ENCODE measurements at places on chromosomes 3 and 15. TPM values are rescaled to one million over a fixed set of nuclear protein-coding genes. Genes with fewer than 3 reads are reported as not detected.

DNA sequence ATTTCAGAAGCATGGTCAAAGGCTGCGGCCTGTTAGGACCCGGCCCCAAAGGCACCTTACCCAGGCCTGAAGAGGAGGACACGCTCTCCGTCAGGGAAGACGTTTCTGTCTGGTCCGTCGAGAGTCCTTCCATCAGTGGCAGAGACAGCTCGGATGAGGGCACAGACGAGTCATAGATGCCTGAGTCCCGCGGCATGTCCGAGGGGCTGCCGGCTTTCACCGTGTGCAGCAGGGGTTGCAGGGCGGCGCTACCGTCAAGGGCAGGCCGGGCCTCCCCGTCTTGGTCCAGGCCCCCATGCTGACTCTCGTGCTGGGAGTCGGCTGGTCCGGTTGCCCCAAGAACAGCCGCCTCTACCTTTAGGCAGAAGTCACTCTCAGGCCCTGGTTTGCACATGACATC, 37.1 kb downstream of the SPATA12 start:
- H3K27me3 ChIP-seq: no peaks in the 10 kb centered on the region
- no peaks in the 10 kb centered on the region for H3K36me3 ChIP-seq
- no peaks in the 10 kb centered on the region for H3K4me1 ChIP-seq
- no peak overlapping the region for H3K27ac ChIP-seq
- H3K4me3 ChIP-seq: no peak overlapping the region

- H3K27ac ChIP-seq: no peak overlapping the region
- DNase-seq: no peak
- H3K4me1 ChIP-seq: peaks cover 19% of the 10 kb centered on the region
- H3K4me3 ChIP-seq: no peak overlapping the region
- no peaks in the 10 kb centered on the region for H3K27me3 ChIP-seq
These were observed 21.4 kb upstream of the MCF2L2 start for GRCh38 chr3:183449791-183450190.

GRCh38 chr3:60954048-60954447, 297.2 kb downstream of the FHIT start:
- H3K4me1 ChIP-seq: no peaks in the 10 kb centered on the region
- no peak overlapping the region for H3K4me3 ChIP-seq

GRCh38 chr3:151410891-151411559, 26.5 kb upstream of the P2RY12 start:
- no peaks in the 10 kb centered on the region for H3K4me1 ChIP-seq
- no peak for DNase-seq
- H3K27ac ChIP-seq: no peak overlapping the region

DNA sequence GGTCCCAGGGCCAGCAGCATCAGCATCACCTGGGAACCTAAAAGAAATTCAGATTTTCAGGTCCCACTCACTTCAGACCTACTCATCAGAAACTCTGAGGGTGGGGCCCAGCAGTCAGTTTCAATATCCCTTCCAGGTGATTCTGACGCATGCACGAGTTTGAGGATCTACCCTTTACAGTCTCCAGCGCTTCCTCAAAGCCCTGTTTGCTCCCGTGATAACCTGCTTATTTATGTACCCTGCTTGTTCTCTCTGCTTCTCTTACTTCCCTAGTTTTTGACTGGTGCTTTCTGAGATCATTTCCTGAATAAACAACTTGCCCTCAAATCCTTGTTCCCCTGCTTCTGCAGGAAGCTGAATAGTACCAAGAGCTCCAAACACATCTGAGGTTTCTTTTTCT, 245.3 kb downstream of the ZNF621 start:
- no peaks in the 10 kb centered on the region for H3K36me3 ChIP-seq
- H3K27ac ChIP-seq: no peak overlapping the region
- no peaks in the 10 kb centered on the region for H3K27me3 ChIP-seq
- no peak overlapping the region for H3K4me3 ChIP-seq
- H3K4me1 ChIP-seq: peaks cover 8% of the 10 kb centered on the region
- no peak for DNase-seq

GRCh38 chr3:57943525-57944495, 64.4 kb upstream of the FLNB start:
- no peak for DNase-seq
- H3K27me3 ChIP-seq: peaks cover 10% of the 10 kb centered on the region
- no peak overlapping the region for H3K27ac ChIP-seq

DNA sequence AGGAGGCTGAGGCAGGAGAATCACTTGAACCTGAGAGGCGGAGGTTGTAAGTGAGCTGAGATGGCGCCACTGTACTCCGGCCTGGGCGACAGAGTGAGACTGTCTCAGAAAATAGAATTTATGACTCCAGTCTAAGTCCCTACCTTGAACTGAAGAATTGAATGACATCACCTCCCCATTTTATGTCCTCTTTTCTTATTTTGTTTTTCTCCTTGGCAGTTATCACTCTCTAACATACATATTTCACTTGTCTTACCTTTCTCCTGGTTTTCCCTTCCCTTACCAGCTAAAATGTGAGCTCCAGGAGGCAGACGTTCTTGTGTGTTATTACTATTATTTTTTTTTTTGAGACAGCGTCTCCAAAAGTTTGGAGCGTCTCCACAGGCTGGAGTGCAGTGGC, 7.6 kb downstream of the TATDN2 start:
- peaks cover 68% of the 10 kb centered on the region for H3K4me1 ChIP-seq
- peaks cover 7% of the 10 kb centered on the region for H3K36me3 ChIP-seq
- no peaks in the 10 kb centered on the region for H3K27me3 ChIP-seq
- peak overlapping the region; percentile 37 for H3K4me3 ChIP-seq

The TERC gene
- total RNA-seq: 5.6 TPM

The NRROS gene
- total RNA-seq: 15.2 TPM
